ENCODE measurements at places on chromosomes 2 and 18.

DNA sequence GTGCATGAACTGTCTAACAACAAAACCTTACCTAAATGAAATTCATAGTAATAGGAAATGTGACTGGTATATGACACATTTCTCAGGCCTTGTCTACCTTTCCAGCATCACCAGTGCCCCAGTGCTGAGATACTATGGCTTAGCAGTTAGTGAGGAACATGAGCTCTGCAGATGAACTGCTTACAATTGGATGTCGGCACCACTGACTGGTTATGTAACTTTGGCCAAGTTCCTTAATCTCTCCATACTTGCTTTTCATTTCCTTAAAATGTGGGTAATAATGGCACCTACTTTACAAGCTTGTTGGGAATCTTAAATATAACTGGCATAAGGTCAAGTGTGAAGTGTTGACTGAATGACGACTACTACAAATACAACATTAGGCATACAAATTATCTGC, 136.3 kb downstream of the OLA1 start:
- DNase-seq = peak; percentile 35

- DNase-seq = no peak
These were observed 146.6 kb downstream of the VAPA start for GRCh38 chr18:10060469-10060782.

- no peak for DNase-seq
These were observed 77.5 kb upstream of the NFATC1 start for GRCh38 chr18:79318142-79318673.

DNA sequence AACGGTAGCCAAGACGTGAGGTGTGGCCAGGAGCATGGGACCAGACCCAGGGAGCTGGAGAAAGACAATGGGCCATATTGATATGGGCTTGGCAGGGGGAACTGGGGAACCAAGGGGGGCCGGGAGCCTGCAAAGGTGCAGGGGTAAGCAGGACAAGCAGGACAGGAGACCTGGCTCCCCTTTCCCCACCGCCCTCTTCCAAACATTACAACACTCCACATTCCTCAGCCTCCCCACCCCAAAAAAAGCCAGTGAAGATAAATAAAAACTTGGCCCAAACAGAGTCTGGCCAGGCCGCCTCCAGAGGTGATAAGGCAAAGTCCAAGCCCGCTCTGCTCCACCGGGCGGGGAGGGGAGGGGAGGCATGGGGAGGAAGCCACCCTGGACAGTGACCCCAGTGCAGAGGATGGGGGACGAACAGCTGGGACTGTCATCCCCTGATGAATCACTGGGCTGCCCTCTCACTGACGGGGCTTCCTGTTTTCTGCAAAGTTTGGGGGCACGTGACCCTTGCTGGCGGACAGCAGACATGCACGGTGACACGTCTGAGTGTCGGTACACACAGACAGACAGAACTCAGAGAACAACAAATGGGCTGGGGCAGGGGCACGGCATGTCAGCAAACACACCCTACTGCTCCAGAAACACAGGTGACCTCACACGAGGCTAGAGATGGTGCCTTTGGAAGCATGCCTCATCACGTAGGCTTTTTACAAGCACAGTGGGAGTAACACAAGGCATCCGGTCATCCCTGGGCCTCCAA, 100.2 kb downstream of the TNS1 start:
- peak; percentile 97 for DNase-seq

DNA sequence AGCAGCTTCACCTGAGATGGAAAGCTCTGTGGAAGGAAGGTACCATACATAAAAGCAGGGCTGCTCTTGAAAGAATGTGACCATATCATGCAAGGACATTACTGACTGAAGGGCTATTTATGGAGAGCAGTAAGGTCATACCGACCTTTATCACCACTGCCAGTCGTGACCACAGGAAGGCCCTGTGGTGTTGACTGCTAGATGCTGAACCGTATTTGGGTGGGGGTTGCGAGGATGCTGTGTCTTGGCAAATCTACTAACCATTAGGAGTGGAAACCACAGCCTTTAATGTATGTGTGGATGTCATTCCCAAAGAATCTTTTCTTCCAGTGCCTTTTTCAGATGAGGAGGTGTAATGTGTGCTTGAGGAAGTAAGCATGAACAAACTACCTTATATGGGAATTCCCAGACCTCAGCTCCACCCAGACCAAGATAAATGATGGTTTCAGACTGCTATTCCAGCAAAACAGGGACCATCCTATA, 60.8 kb downstream of the LIMS1 start:
- DNase-seq = peak; percentile 70

DNA sequence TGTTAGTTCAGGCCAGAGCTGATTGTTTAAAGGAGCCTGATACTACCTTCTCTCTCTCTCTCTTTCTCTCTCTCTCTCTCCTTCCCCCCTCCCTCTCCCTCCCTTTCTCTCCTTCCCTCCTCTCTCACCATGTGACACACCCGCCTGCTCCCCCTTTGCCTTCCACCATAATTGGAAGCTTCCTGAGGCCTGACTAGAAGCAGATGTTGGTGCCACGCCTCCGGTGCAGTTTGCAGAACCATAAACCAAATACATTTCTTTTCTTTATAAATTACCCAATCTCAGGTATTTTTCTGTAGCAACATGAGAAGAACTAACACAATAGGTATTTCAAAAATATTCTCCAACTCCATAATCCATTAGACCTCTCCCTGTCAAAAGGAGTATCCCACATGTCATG, 62.4 kb downstream of the ANKRD62 start:
- no peak for DNase-seq

DNA sequence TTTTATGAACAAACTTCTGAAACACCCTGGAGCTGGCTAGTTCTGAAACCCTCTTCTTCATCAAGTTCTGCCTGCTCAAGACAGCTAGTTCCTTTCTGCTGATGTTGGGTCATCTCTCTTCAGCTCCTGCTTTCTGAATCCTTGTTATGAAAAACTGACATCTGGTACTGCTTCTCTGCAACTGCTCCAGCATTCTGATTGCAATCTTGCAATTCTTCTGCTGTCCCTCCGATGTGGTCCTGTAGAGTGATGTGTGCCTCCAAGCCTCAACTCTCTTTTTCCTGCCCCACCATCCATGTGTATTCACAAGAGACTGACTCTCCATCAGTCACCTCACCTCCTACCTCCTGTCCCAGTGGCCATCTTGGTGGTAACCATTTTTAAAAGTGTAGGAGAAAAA, 21.8 kb downstream of the COL6A3 start:
- DNase-seq = no peak

GRCh38 chr2:98487806-98488189, 43.1 kb downstream of the INPP4A start:
- DNase-seq = peak; percentile 72

- no peak for DNase-seq
These were observed 117.7 kb upstream of the MCFD2 start for GRCh38 chr2:47033102-47033880.

DNA sequence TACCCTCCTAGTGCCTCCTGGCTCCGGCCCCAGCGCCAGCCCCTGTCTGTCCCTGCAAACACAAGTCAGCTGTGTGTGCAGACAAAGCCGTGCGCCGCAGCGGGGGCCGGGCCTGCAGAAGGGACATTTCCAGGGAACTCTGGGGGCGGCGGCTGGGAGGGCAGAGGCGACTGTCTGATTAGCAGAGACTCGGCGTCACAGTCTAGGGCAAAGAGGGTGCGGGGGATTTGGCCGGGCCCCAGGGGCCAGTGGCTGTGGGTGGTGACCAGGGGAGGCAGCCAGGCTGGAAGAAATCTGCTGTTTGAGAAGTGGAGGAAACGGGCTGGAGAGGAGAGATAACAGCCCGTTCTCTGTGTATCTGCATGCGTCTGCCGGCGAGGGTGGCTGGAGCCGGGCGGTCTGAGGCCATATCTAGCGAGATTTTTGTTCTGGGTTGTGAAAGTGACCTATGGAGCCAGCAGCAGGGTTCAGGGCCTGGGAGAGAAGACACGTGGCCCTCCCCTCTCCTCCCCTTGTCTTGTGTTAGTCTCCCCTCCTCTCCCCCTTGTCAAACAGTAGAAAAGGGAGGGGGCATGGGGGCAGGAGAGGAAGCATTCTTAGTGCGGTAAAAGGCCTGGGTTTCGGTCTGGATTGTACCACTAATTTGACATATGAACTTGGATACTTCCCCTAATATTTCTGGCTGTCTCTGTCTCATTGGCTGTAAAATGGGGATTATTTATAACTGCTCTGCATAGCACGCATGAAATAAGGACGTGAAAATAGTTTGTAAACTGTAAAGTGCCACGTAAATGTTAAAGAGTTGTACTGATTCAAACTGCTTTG, 169.4 kb downstream of the SMAD7 start:
- peak; percentile 84 for DNase-seq

DNA sequence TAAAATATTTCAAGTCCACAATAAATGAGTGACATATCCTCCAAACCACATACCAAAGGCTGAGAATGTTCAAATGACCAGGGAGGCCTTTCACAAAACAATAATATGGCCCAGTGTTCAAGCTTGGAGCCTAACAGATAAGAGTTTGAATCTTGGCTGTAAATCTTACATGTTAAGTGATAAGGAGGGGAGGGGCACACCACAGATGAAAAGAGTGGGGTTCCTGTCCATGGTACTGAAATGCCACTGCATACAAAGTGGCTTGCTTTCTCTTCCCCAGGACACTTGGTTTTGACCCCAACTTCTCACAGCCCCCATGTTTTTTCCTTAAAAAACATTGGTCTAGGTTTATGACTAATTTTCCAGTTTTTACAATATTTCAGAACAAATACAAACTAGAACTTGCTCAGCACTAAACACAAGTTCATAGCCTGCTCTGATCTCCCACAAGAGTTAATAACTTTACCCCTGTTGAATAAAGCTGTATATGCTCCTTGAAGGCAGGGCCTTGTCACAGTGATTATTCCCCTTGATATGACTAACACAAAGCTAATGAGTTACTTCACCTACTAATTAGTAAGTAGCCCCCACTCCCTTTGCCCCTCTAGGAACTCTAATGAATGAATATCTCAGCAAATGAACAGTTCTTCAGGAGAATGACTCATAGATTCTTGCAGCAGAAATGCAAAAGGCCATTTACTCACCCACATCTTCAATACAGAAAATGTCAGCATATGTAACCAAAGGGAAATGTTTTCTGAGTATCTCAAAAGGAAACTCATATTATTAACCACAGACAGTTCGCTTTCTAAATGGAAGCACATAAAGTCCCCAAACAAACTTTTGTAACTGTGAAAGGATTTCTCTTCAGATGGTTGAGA, 142.2 kb downstream of the SATB2 start:
- DNase-seq = no peak

DNA sequence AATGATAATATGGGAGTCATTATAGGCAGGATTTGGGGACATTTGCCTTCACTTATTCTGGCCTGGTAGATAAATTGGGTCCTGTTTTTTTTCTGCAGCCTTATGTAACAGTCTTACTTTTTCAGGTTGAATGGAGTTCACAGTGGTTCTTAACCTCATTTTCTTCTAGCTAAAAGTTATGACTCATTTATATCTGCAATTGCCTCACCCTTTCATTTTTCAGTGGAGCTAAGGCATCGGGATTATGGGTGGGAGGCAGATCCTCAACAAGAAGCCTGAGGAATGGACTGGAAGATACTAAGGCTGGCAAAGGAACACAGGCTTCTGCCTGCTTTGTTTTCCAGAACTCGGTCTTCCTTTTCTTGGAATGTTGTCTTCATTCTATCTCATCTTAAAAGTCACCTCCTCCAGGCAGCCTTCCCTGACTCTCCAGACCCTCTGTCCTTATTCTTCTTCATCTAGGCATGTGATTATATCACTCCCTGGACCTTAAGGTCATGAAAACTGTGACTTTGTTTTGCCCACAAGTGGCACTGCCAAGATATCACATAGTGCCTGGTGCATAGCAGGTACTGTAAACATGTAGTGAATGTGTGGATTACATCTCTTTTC, 41.0 kb upstream of the ACSL3 start:
- no peak for DNase-seq

DNA sequence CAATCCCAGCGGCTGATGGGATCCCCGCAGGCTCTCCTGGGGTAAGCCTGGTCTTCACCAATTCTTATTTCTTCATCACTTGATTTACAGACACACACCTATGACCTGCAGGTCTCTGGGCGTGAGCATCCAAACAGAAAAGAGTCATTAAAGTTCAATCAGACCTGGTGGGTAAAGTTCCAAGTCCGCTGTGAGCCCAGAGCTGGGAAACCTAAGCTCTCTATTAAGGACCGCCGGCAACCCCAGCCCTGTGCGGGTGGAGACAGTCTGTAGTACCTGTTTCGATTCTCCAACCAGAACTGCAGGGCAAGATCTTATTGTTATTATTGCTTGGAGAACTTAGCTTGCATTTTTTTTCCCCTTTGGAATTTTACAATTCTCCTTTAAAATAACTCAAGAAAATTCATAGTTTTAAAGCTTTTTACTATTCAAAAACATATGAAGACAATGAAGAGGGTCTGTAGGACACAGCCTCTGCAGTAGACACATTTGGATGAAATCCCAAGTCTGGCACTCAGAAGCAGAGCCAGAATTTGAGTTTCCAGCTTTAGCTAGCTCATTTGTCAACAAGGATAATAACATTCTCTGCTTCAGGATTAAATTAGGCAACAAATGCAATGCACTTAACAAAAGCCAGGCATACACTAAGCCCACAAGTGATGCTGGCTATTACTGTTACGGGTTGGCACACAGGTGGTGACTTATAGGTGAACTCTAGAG, 376.4 kb downstream of the INSIG2 start:
- DNase-seq = no peak

DNA sequence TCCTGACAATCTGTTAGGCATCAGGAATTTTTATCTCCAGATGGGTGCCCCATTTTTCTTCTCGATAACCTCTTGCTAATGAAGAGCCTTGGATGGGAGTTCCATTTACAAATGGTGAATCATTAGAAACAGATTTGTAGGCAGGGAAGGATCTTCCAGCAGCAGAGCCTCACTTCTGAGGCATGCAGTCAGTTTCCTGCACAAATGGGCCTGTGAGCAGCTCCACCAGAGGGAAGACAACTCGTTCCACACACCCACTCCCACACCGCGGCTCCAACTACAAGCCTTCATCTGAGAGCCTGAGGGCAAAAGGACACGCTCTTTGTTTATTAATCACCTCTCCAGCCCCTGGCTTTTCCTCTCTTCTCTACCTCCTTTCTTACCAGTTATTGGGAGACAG, 108.5 kb downstream of the CTAGE1 start:
- no peak for DNase-seq

- DNase-seq = no peak
These were observed 191.9 kb upstream of the SALL3 start for GRCh38 chr18:78787751-78788150.

DNA sequence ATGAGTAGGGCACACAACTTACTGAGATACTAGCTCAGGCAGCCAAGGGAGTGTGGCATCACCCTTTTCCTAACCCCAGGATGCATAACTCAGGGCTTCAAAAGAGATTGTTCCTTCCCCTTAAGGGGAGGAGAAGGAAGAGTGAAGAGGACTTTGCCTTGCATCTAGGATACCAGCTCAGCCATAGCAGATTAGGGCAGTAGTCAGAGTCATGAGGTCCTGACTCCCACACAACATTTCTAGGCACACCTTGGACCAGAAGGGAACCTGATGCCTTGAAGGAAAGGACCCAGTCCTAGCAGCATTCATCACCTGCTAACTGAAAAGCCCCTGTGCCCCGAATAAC, 1433.2 kb upstream of the TMEFF2 start:
- no peak for DNase-seq

DNA sequence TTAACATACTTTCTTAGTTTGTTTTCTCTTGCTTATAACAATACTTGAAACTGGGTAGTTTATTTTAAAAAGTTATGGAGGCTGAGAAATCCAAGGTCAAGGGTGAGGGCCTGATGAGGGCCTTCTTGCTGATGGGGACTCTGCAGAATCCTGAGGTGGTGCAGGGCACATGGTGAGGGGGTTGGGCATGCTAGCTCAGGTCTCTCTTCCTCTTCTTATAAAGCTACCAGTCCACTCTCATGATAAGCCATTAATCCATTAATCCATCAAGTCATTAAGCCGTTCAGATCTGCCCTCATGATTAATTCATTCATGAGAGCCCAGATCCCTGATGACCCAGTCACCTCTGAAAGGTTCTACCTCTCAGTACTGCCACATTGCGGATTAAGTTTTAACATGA, 21.4 kb downstream of the ALMS1 start:
- no peak for DNase-seq
